Stomach (tissue), 19 donors: ENCODE measurements at places on chromosomes 2 and 18. TPM values are rescaled to one million over a fixed set of nuclear protein-coding genes. Genes with fewer than 3 reads are reported as not detected.

- no peak for DNase-seq
Measured at GRCh38 chr2:205017381-205017780, 472.1 kb downstream of the PARD3B start.

DNA sequence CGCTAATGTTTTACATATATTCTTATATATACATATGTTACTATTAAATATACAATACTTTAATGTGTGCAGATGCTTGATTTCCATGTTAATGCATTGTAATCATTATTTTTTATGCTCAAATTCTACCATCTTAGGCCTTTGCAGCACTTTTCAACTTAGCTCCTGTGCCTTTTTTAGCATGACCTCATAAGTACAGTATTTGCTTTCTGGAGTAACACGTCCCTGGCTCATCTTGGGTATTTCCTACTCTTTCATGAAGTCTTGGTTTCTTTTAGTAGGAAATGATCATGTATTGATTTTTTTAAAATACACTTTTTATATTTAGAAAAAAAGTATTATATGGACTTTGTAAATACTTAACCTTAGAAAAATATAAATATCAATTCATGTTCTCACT is 36.5 kb downstream of the CAB39 start:
- DNase-seq: no peak

DNA sequence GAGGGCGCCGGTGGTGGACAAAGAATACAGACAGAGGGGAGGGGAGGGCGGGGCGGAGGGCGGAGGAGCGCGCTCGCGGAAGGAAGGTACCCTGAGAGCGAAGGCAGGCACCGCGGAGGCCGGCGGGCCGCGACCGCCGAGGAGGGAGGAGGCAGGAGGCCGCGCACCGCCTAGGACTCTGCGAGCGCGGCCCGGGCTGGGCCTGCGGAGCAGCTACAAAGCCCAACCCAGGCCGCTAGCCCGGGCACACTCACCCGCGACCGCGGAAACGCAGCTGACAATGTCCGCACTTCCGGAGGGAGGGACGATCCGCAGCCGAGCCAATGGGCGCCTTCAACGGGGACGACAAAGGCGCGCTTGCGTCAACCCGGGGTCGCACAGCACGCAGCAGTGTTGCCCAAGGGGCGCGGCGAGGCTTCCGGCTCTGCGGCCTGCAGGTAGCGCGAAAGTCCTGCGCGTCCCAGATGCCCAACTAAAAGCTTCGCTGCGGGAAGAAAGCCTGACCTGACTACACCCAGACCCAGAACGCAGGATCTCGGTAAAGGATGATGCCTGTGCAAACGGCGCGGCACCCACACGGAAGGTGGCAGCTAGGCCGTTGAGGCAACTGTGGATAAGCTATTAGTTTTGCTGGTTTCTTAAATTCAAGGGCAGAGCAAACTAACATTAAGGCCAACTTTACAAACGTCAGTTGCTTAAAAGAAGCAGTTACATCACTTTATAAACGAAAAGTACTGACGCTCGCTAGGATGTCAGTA is at the start of gene C18orf32:
Gene C18orf32, minus strand, starts transcription at position 282 of the 758 bp plus-strand sequence. CDS start 3,486 bp downstream, outside the sequence.
- DNase-seq: peak; percentile 98

PLCL1 gene
- 17.1 TPM for total RNA-seq

CYBRD1 gene
- 150 TPM for total RNA-seq

DNA sequence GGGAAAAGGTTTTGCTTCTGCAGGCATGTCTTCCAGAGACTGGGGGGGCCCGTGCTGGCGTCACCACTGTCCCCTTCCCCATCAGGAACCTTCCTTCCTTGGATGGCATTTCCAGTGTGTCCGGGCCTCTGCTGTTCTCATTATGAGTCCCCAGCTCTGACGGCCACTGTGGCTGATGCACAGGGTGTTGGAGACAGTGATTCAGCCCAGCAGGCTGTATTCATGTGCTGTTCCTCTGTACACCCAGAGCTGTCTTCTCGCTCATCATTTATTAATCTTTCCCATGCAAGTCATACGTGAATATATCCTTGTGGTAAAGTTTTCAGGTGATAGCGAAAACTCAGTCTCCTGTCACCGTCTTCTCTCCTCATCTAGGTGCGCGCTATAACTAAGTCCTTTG is 57.7 kb downstream of the ASAP2 start:
- no peak for DNase-seq

DNA sequence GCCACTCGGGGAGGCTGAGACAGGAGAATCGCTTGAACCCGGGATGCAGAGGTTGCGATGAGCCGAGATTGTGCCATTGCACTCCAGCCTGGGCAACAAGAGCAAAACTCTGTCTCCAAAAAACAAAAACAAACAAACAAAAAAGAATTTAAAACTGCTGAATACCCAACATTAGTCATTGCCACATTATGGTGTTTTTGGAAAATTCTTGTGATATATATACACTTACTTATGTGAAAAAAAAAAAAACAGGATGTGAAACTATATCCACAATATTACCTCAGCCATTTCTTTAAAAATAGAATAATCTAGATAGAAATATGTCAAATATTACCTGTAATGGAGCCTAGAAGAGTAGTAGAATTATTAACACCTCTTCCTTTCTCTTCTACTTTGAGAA is 288.3 kb upstream of the FN1 start:
- no peak for DNase-seq

GRCh38 chr2:109129921-109130722 is 1.1 kb downstream of the SH3RF3 start:
- DNase-seq: peak; percentile 37

DNA sequence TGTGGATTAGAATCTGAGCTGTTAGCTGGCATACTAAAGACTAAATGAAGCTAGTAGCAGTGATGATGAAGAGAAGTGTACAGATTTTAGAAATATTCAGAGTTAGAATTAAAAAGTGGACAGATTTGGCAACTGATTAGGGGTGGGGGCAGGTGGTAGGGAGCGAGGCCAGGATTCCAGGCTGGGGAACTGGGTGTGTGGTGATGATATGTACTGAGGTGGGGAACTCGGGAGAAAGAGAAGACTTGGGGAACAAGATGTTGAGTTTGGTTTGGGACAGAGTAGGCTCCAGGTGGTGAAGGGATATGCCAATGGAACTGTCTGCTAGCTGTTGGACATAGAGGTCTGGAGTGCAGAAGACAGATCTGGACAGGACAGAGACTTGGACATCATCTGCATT is 9.2 kb upstream of the CYP26B1 start:
- DNase-seq: no peak
